ENCODE measurements at places on chromosomes 7 and 10.

GRCh38 chr10:73854310-73854709, 20.0 kb downstream of the CAMK2G start:
- no peak for DNase-seq

- no peak for DNase-seq
Measured at GRCh38 chr10:74036474-74036873, 38.6 kb downstream of the VCL start.

DNA sequence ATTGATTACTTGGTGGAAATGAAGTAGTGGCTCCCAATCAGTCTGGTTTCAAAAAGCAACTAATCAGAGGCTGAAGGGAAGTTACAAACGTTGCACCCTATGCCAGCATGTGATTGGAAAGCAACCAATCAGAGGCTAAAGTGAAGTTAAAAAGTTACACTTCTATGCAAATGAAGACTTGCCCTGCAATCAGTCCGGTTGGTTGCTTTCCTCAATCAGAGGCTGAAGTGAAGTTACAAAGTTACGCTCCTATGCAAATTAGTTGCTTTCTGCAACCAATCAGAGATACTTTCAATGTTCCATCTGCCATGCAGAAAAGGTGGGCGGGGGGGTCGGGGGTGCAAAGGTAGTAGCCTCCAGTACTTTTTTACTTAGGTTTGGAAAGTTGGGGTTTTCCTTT, 1077.1 kb downstream of the TYW1 start:
- no peak for DNase-seq

GRCh38 chr7:20244334-20245120, 27.3 kb upstream of the MACC1 start:
- no peak for DNase-seq

GRCh38 chr10:49747303-49747646, 14.8 kb downstream of the OGDHL start:
- DNase-seq, result no peak

DNA sequence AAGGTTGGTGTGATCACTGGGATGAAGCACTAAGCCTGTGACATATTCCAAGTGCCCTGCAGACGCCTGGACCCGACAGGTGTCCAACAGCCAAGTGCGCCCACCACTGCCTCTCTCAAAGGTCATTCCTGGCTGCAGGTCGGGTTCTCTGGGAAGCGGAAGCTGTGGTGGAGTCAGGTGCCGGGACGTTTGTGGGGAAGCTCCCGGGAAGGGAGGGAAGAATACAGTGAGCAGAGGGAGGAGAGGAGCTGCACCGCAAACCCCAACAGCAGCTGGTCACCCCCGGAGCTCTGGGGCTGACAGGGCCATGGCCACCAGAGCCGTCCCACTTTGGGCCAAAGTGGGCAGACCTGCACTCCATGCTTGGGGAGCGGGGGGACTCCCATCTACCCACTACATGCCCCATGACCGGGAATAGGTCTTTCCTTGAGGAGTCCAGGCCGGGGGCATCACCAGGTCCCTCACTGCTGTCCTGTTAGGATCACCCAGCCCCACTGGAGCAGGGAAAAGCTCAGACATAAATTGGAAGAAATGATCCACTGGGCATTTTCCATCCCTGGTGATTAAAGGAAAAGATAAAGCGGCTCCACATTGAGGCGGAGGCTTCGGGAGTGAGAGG, 84.5 kb upstream of the PPP2R2D start:
- DNase-seq, result no peak

GRCh38 chr10:31708474-31708873, 220.2 kb downstream of the ARHGAP12 start:
- no peak for DNase-seq

DNA sequence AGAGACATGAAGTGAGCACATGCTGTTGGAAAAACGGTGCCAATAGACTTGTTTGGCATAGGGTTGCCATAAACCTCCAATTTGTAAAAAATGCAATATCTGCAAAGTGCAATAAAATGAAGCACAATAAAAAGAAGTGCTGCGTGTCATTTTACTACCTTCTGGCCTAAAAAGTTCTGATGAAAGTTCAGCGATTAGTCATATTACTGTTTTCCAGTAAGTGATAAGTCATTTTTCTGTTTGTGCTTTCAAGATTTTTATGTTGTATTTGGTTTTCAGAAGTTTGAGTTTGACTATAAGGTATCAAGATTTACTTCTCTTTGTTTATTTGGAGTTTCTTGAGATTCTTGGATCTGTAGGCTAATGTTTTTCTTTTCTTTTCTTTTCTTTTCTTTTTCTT, 16.8 kb downstream of the AOAH start:
- no peak for DNase-seq

- DNase-seq, result no peak
Measured at GRCh38 chr7:39721345-39721744, 98.0 kb downstream of the RALA start.

DNA sequence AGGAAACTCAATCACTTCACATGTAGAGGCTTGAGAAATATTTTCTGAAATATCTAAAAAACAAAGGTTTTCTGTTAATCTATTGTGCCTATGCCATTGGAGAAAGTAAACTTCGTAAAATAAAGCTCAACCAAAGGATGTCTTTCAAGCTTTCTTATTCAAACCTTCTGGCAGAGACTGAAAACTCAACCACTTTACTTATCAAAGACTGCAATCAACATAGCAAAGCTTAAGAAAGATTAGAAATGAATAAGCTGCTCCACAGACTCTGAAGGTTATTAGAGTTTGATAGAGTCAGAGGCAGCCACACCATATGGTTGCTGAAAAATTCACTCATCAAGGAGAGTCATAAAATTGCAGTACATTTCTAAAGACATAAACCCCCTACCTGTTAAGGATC, 245.8 kb upstream of the MEOX2 start:
- DNase-seq, result no peak

DNA sequence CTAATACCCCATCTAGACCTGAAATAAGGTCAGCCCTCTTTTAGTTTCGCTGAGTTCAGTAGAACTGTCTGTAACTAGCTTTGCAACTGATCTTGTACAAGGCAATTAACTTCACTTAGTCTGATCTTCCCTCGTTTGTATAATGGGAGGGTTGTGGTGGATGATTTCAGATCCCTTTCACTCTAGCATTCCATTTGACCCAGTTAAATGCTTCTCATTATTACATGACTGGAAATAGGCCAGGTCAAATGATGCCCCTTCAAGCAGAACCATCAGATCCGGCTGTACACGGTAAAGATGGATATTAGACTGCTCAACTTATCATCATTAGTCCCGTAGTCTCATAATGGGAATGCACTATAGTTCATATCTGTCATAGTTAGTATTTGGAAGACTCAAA, 1009.0 kb downstream of the LRMDA start:
- no peak for DNase-seq

DNA sequence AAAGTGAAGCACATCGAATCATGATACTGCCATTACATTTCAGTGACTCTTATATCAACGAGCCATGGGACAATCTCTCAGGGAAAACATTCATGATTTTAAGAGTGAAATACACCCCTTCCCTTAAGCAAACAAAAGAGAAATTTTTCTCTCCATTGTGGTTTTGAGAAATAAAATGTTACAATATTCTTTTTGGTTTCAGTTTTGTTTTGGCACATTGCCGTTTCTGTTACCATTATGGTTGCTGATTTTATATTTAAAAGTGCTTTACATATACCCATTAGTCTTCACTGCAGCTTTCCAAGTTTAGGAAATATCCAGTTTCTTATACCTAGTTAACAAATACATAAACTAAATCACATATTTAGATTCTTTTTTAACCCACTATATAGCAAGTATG, 126.8 kb upstream of the SEM1 start:
- DNase-seq, result no peak

GRCh38 chr10:4108693-4109092, 323.7 kb upstream of the KLF6 start:
- DNase-seq, result no peak
